ENCODE measurements at places on chromosomes 16 and 17.
A peak's percentile ranks its signal among the peaks of the same experiment; 100 is the strongest.

- no peak for DNase-seq
These were observed 225.7 kb downstream of the SHISA9 start for GRCh38 chr16:13127144-13127543.

GRCh38 chr17:69059458-69060175 is 1.1 kb downstream of the ABCA9 start:
- DNase-seq, result no peak

- DNase-seq, result no peak
These were observed 5.6 kb upstream of the NPTX1 start for GRCh38 chr17:80482058-80482318.

- DNase-seq, result no peak
These were observed 817 bp upstream of the JPH3 start for GRCh38 chr16:87601401-87601981.

- peak; percentile 33 for DNase-seq
These were observed 47.6 kb downstream of the MED13 start for GRCh38 chr17:62017496-62017895.
